Cortex of kidney (tissue), 1 donor: ENCODE measurements at places on chromosomes 5 and 9.

- DNase-seq, result no peak
Measured at GRCh38 chr5:93395971-93396379, 185.0 kb downstream of the NR2F1-AS1 start.

- no peak for DNase-seq
Measured at GRCh38 chr5:103234239-103234975, 24.2 kb upstream of the MACIR start.

DNA sequence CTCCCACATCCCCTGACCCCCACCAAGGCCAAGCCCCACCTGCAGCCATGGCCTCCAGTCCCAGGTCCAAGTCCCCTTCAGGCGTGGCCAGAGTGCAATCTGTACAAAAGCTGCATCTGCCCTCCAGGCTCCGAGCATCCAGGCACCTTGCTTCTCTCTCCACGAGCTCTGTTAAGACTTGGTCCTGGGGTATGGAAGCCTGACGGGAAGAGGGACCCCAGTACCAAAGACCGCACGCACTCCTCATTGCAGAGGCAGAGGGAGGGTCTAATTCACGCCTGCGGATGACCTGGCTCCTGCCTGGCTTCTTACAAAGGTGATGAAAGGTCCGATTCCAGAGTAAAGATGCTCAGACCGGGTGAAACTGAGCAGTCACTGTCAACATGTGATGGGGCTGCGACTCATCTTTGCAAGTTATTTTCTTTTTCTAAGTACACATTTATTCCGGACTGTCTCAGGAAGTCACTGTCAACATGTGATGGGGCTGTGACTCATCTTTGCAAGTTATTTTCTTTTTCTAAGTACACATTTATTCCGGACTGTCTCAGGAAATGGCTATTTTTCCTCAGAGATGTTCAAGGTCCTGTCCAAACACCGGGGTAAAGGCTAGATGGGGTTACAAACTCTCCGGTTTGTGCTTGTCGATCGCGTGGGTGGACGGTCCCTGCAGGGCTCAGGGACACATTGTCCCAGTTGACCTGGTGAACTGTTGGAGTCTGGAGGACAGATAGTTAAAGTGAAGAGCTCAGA lies 252.0 kb upstream of the IRX4 start:
- no peak for DNase-seq

- no peak for DNase-seq
Measured at GRCh38 chr9:97307500-97308163, at the start of gene CCDC180. Gene CCDC180 (plus strand): TSS chr9:97307659. CDS start chr9:97308064, 405 bp downstream.
